ENCODE measurements at places on chromosomes 13 and 19.

DNA sequence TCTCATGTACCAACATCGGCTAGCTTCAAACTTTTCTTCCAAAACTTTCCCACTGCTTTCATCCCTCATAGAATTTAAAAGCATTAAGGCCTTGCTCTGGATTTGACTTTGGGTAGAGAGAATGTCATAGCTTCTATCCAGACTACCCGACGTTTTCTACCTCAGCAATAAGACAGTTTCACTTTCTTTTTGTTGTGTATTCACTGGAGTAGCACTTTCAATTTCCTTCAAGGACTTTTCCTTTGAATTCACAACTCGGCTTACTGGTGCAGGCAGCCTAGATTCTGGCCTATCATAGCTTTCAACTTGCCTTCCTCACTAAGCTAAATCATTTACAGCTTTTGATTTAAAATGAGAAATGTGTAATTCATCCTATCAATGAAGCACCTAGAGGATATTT is 420.4 kb upstream of the GPC6 start:
- DNase-seq, result no peak

- no peak for DNase-seq
Observed at GRCh38 chr13:77062097-77062496, 35.1 kb upstream of the FBXL3 start.

DNA sequence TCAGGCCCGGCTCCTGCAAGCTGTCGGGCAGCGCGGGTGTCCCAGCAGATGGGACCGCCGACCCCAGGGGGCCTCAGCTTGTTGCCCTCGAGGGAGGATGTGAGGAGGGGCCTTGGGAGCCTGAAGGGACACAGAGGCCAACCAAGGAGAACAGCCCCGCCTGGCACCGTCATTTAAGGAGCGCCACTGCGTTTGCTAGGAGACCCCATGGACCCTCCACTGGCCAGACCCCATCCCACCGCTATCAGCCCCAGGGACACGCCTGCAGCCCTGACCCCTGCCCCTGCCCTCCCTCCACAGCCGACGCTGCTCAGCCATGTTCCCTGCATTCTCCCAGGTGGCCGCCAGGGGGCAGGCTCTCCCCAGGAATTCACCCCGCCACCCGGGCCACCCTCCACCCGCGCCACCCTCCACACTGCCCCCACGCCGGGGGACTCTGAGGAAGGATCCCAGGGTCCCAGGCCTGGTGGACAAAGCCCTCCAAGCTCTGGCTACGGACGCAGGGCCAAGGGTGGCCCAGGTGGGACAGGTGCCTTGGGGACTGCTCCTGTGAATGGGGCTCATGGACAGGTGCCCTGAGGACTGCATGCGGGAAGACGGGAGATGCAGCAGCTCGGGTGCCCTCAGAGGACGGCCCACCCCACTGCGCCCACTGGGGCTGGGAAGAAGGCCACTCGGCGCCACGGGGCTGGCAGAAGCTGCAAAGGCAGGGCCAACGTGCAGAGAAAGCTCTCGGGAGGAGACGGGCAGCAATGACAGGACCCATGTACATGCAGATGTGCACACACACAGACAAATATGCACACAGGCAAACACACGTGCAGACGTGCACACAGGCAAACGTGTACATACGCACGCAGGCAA is 34.4 kb downstream of the PIP5K1C start:
- no peak for DNase-seq

DNA sequence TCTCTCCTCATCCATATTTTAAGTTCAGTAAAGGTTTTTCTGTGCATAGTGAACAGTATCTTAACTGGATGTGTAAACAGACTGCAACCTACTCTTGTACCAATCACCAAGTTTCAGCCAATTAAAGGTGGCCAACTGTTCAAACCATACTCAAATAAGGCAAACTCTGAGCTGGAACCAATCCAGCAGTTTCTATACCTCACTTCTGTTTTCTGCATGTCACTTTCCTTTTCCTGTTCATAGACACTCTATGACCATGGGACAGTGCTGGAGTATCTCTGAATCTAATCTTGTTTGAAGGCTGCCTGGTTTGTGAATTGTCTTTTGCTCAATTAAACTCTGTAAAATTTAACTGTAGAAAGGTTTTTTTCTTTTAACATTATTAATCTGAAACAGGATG is 470.3 kb upstream of the SLITRK6 start:
- no peak for DNase-seq
